ENCODE measurements at places on chromosomes 7 and 10.

GRCh38 chr7:32680259-32681173 is 185.2 kb downstream of the AVL9 start:
- DNase-seq: no peak

DNA sequence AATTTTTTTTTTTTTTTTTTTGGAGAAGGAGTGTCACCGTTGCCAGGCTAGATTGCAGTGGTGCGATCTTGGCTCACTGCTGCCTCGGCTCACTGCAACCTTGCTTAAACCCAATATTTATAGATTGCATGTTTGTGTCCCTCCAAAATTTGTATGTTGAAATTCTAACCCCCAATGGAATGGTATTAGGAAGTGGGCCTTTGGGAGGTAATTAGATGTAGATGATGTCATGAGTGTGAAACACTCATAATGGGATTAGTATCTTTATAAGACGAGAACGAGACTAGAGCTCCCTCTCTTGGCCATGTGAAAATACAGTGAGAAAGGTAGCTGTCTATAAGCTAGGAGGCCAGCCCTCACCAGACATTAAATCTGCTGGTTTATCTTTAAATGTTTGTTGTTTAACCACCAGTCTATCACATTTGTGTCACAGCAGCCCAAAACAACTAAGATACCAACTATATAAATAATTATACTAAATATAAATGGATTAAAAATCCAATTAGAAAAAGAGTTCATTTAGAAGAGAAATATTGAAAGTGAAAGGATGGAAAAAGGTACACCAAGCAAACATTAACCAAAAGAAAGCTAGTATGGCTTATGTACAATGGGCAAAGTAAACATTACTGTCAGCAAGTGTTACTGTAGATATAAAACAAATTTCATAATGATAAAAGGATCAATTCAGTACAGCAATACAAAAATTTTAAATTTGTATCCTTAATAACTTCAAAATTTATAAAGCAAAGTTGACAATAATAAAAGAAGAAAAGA is 9.3 kb downstream of the TCAF1 start:
- no peak for DNase-seq

- no peak for DNase-seq
Measured at GRCh38 chr7:132815696-132816311, 239.5 kb upstream of the PLXNA4 start.

DNA sequence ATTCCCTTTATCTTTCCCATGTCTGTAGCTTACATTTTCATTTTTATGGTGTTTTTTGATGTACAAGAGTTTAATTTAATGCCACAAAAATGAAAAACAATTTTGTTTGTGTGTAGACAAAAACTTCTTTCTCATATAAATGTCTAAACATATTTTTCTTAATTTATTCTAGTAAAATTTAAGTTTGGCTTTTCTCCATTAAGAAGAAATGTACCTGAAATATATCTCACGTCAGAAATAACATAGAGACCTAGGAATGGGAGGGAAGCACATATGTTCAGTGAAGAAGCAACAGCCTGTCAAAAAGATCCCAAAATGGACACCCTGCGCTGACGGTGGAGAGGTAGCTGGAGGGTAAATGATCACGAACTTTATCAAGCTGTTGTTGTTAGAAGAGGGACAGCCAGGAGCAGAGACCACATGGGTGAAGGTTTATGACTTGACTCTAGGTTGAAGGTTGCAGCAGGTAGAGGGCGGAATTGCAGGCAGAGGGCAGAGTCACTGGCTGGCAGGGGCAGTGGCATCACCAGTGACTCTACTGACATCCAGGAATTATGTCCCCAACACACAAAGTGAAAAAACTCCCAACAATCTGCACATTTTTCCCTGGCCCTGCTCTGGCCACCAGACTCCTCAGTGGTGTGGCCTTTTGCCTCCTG is 225.9 kb upstream of the PRSS58 start:
- DNase-seq: no peak

- no peak for DNase-seq
Measured at GRCh38 chr10:116007256-116007891, 265.6 kb downstream of the GFRA1 start.

Data from stimulated activated CD8-positive, alpha-beta memory T cell treated with anti-CD3 and anti-CD28 coated beads, Interleukin-15, amount 100 ng/mL, for 24 hours (primary cell).